ENCODE measurements at places on chromosomes 16 and 17.

- DNase-seq, result no peak
Measured at GRCh38 chr17:72724267-72724666, 368.2 kb downstream of the SLC39A11 start.

GRCh38 chr17:49015179-49015923 lies 18.2 kb downstream of the IGF2BP1 start:
- DNase-seq, result no peak

GRCh38 chr17:27367121-27367981 lies 73.4 kb downstream of the WSB1 start:
- no peak for DNase-seq

GRCh38 chr16:88642881-88643643 lies 4.7 kb downstream of the IL17C start:
- DNase-seq, result no peak

Measured in skeletal muscle cell (primary cell).